ENCODE measurements at places on chromosomes 5 and 9.

GRCh38 chr5:119323601-119324000, 32.2 kb upstream of the TNFAIP8 start:
- H3K36me3 ChIP-seq, result no peaks in the 10 kb centered on the region
- DNase-seq, result no peak
- peaks cover 22% of the 10 kb centered on the region for H3K4me1 ChIP-seq
- peak overlapping the region; percentile 81 for H3K27ac ChIP-seq

DNA sequence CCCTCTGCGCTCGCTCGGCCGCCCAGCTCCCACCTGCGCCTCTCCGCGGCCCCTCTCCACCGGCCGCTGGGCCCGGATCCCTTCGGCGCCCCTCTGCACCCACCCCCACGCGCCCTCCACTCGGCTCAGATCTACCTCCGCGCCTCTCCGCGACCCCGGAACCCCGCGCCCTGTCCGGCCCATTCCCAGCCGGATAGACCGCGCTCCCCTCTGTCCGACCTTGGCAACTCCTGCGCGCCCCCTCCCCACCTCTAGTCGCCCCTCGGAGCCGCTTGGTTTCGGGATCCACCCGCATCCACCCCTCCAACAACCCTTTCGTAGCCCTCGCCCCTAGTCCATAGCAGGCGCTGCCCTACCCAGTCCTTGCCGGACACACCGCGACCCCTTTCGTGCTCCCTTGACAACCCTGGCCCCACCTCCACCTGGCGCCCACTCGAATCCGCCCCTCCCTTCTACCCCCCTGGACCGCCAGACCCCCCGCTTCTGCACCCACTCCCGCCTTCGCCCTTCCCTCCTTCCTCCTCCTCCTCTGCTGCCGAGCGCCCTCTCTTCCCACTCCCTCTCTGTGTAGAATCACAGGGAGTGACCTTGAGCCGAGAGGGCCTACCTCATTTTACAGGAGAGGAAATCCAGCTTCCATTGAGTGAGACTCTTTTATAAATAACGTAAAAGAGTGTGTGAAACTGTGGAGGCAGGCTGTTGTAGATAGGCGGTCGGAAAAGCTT, 525 bp upstream of the AK3 start:
- no peaks in the 10 kb centered on the region for H3K27me3 ChIP-seq
- no peak overlapping the region for H3K27ac ChIP-seq
- H3K4me1 ChIP-seq, result no peaks in the 10 kb centered on the region
- peaks cover 5% of the 10 kb centered on the region for H3K36me3 ChIP-seq
- peak overlapping the region; percentile 51 for H3K4me3 ChIP-seq

DNA sequence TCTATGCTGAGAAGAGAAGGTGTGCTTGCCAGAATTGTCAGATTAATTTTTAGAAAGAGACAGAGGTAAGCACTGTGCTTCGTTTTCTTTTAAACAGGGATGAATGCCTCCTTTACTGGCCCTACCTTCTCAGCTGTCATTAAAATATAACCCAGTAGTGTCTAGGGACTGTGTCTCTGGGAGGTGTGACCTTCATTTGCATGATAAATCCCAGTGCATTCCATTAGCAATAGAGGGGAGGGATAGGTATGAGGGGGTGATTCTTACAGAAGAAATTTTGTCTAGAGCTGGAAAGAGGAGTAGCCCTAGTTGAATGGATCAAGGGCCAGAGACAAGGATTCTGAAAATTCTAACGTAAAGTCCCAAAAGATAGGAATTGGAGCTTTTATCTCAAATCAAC, 351.5 kb downstream of the BNC2 start:
- H3K36me3 ChIP-seq, result no peaks in the 10 kb centered on the region
- H3K4me1 ChIP-seq, result no peaks in the 10 kb centered on the region
- H3K27ac ChIP-seq, result no peak overlapping the region
- no peak for DNase-seq
- no peaks in the 10 kb centered on the region for H3K27me3 ChIP-seq

- DNase-seq, result no peak
- H3K4me1 ChIP-seq, result peaks cover 5% of the 10 kb centered on the region
- no peak overlapping the region for H3K27ac ChIP-seq
- H3K27me3 ChIP-seq, result no peaks in the 10 kb centered on the region
These were observed 35.5 kb downstream of the ARHGEF37 start for GRCh38 chr5:149616727-149617285.

GRCh38 chr9:133119103-133119845, 1.8 kb downstream of the RALGDS start:
- no peak overlapping the region for H3K27ac ChIP-seq
- H3K4me3 ChIP-seq, result peak overlapping the region; percentile 31
- no peaks in the 10 kb centered on the region for H3K27me3 ChIP-seq
- no peaks in the 10 kb centered on the region for H3K36me3 ChIP-seq

GRCh38 chr5:2303431-2304100, 420.8 kb upstream of the IRX4 start:
- no peak overlapping the region for H3K4me3 ChIP-seq
- no peak overlapping the region for H3K27ac ChIP-seq
- no peaks in the 10 kb centered on the region for H3K4me1 ChIP-seq
- DNase-seq, result no peak

- H3K4me1 ChIP-seq, result no peaks in the 10 kb centered on the region
- no peak for DNase-seq
- H3K27me3 ChIP-seq, result no peaks in the 10 kb centered on the region
- 0 out of 2 replicates have a peak, but pooled peaks cover 2% of the 10 kb centered on the region for H3K36me3 ChIP-seq
These were observed 139.8 kb downstream of the CPLANE1 start for GRCh38 chr5:37109338-37109737.

DNA sequence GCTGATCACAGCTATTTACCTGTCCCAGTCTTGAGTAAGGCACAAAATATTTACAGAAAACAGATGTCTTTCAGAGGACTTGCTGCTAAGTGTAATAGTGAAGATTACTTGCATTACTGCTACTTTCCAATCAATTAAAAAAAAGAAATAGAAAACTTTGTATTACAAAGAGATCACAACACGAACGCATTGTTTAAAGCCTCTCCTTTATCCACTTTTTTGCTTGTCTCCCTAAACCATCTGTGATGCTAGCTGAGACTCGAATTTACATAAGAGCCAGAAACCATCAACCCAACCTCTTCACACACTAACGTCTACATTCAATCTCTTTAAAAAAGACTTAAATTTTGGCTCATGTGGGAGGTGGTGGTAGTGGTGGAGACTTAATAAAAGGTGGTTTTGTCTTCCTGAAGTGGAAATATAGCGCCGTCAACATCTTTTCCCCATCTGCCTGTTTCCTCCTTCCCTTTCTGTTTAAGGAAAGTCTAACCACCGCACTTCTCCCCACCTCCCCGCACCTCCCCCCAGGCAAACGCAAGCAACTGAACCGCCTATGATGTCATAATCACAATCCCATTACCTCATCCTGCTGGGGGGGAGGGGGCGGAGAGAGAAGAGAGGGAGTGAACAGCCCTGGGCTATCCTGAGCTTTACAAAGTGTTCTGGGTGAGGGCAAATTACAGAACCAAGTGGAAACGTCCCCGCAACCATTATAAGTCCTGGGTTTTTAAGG, 948 bp upstream of the FAM53C start:
- H3K36me3 ChIP-seq, result peaks cover 9% of the 10 kb centered on the region
- peaks cover 23% of the 10 kb centered on the region for H3K4me1 ChIP-seq
- H3K27me3 ChIP-seq, result no peaks in the 10 kb centered on the region
- H3K27ac ChIP-seq, result peak overlapping the region; percentile 98

DNA sequence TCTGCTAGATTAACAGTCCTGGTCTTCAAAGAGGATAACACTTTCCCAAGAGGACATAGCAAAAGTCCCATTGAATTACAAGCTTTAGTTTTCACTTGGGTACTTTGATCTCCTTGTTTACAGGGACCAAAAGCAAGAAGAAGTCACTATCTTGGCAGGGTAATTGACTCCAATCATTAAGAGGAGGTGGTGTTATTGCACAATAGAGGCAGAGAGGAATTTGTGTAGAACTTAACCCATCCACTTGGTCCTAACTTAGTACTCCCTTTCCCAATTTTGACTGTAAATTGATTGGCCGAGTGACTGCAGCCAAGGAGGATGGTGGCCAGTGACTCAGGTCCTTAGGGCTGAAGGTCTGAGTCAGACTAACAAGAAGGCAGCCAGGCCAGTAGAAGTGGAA, 9.3 kb upstream of the TRPC7 start:
- no peaks in the 10 kb centered on the region for H3K27me3 ChIP-seq
- H3K4me1 ChIP-seq, result no peaks in the 10 kb centered on the region
- H3K27ac ChIP-seq, result no peak overlapping the region
- no peaks in the 10 kb centered on the region for H3K36me3 ChIP-seq
- no peak for DNase-seq

- H3K27ac ChIP-seq, result no peak overlapping the region
- no peaks in the 10 kb centered on the region for H3K4me1 ChIP-seq
These were observed 6.3 kb downstream of the PDE4D start for GRCh38 chr5:59887274-59887673.

- no peak overlapping the region for H3K4me3 ChIP-seq
- no peak for DNase-seq
- no peak overlapping the region for H3K27ac ChIP-seq
- no peaks in the 10 kb centered on the region for H3K4me1 ChIP-seq
- no peaks in the 10 kb centered on the region for H3K27me3 ChIP-seq
- H3K36me3 ChIP-seq, result no peaks in the 10 kb centered on the region
These were observed 707.1 kb downstream of the PTPRD start for GRCh38 chr9:9905736-9906135.

GRCh38 chr5:118554981-118555380, 433.4 kb downstream of the DTWD2 start:
- no peak overlapping the region for H3K4me3 ChIP-seq
- DNase-seq, result no peak
- no peaks in the 10 kb centered on the region for H3K4me1 ChIP-seq
- H3K36me3 ChIP-seq, result no peaks in the 10 kb centered on the region

- no peaks in the 10 kb centered on the region for H3K27me3 ChIP-seq
- DNase-seq, result no peak
These were observed 15.7 kb downstream of the MTRR start for GRCh38 chr5:7884491-7885267.

DNA sequence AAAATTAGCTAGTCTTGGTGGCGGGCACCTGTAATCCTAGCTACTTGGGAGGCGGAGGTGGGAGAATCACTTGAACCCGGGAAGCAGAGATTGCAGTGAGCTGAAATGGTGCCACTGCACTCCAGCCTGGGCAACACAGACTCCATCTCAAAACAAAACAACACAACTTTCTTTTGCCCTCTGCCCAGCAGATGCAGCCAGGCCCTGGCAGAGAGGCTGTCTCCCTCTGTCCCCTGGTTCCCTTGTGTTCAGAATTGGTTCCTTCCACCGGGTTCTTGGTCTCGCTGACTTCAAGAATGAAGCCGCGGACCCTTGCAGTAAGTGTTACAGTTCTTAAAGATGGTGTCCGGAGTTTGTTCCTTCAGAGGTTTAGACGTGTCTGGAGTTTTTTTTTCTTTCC, 30.2 kb upstream of the CEP72 start:
- 0 out of 2 replicates have a peak, but pooled peaks cover 3% of the 10 kb centered on the region for H3K4me1 ChIP-seq
- no peak overlapping the region for H3K27ac ChIP-seq
- no peak for DNase-seq

DNA sequence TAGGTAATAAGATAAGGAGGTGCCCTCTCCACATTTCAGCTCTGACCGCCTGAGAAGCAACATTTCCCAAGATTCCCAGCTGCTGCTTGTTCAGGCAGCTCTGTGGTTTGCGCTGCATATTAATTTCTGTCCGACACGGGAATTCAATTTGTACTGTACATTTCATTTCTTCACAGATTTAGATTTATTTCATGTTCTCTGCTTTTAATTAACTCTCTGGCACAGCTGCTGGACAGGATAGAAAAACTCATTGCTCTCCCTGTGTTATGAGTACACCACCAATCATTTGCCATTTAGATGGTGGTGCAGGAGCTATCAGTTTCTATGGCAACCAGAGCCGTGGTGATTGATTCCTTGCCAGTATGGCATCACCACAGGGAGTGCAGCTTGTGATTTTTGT, 558.5 kb downstream of the DMRTA1 start:
- no peak overlapping the region for H3K4me3 ChIP-seq
- no peaks in the 10 kb centered on the region for H3K27me3 ChIP-seq
- H3K27ac ChIP-seq, result no peak overlapping the region
- DNase-seq, result no peak
- H3K4me1 ChIP-seq, result no peaks in the 10 kb centered on the region

- H3K4me1 ChIP-seq, result no peaks in the 10 kb centered on the region
- no peaks in the 10 kb centered on the region for H3K36me3 ChIP-seq
- DNase-seq, result no peak
- H3K4me3 ChIP-seq, result no peak overlapping the region
- H3K27ac ChIP-seq, result no peak overlapping the region
These were observed 328 bp downstream of the GRXCR2 start for GRCh38 chr5:145872486-145872885.
